ENCODE measurements at places on chromosomes 13 and 19. TPM values are rescaled to one million over a fixed set of nuclear protein-coding genes. Genes with fewer than 3 reads are reported as not detected.

Gene ZNF540
- 2.7 TPM for total RNA-seq

DNA sequence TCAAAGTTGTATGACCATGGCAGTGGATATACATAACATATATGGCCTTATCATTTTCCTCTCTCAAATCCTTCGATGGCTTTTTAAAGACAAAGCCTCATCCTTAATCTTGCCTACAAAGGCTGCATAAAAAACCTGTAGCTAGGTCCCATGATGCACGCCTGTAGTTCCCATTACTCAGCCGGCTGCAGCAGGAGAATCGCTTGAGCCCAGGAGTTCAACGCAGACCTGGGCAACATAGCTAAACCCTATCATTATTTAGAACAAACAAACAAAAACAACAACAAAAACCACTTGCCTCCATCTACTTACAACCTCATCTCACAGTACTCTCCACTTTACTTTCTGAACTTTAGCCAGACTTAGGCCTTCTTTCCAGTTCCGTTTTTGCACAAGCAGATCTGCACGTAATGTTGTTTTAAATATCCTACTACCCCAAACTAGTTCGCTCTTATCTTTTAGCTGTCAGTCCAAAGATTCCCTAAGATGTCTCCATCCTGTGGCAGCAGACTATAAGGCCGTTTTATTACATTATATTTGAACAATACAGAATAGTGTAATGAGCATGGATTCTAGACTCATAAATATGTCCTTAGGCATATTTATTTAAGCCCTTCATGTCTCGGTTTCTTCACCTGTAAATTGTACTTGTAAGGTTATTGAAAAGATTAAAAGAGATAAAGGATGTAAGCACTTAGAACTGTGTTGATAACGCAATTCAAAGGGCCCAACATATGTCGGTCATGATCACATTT, 969 bp upstream of the POMP start:
- no peak for DNase-seq

Gene KLF2
- not detected for total RNA-seq

GRCh38 chr19:12723641-12724426, at the start of gene TNPO2:
Gene TNPO2 (minus strand): TSS chr19:12723932. CDS start chr19:12720977, 2,955 bp downstream.
- peak; percentile 85 for DNase-seq

Gene FARP1
- total RNA-seq = 233 TPM

- no peak for DNase-seq
Measured at GRCh38 chr19:53130506-53130905, 2.2 kb downstream of the ZNF415 start.

All from glutamatergic neuron (in vitro differentiated cells).